ENCODE measurements at places on chromosomes 5 and 9. TPM values are rescaled to one million over a fixed set of nuclear protein-coding genes. Genes with fewer than 3 reads are reported as not detected.

GRCh38 chr9:28439688-28440087 lies 866.4 kb upstream of the C9orf72 start:
- H3K27ac ChIP-seq = no peak overlapping the region
- H3K36me3 ChIP-seq = no peaks in the 10 kb centered on the region
- no peak for DNase-seq
- no peaks in the 10 kb centered on the region for H3K4me1 ChIP-seq
- no peak overlapping the region for H3K4me3 ChIP-seq

The CXCL14 gene
- not detected for total RNA-seq

DNA sequence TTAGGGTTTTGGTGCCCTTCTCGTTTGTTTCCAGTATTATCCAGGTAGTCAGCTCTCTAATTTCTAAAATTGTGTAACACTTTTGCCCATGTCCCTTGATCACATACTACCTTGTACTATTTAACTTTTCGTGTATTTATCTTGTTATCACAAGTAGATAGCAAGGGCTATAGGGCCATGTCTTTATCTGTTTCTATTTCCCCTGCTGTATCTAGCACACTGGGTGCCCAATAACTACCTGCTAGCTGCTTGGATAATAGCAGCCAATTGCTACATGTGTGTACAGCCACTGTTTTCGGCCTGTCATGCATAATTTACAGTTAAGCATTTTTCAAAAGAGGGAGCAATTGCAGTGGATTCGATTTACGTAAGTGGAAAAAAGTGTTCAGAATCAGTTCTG lies 64.8 kb upstream of the TNFAIP8 start:
- H3K27ac ChIP-seq = peak overlapping the region; percentile 89
- H3K4me3 ChIP-seq = peak overlapping the region; percentile 75
- H3K4me1 ChIP-seq = peaks cover 76% of the 10 kb centered on the region
- DNase-seq = no peak
- peaks cover 18% of the 10 kb centered on the region for H3K36me3 ChIP-seq

- H3K4me1 ChIP-seq = no peaks in the 10 kb centered on the region
- no peak overlapping the region for H3K4me3 ChIP-seq
- no peak for DNase-seq
These were observed 160.0 kb downstream of the CCDC192 start for GRCh38 chr5:127863161-127863560.

DNA sequence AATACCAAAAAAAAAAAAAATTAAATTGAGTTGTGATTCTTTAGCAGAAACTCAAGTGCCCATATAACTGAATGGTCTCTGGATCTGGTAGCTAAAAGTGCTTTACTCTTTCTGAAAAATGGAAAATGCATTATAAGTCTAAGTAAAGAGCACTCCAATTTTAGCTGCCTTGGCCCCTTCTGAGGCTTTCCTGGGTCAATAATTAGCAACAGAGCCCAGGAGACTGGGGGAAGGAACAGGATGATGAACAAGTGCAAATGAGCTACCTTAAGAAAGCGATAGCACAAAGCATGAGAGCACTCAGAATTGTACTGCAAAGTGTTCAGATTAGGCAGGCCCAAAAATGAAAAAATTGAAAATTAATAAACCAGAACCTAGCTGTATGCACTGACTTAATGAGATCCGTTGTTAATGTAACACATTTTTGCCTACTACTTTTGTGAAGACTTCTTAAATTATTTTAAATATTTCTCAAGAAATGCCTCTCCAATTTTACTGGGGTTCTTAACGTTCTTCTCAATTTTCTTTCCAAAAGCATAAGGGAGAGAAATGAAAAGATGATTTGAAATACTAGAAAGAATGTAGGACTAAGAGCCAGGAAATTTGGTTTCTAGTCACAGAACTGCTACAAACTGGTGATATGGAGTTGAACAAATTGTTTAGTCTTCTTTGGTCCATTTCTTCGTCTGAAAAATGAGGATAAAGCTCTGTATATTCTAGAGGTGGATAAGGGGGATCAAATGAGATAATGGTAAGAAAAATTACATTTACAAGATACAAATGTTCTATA lies 566.1 kb downstream of the PDE4D start:
- H3K4me3 ChIP-seq = no peak overlapping the region
- no peaks in the 10 kb centered on the region for H3K27me3 ChIP-seq
- H3K27ac ChIP-seq = no peak overlapping the region
- no peak for DNase-seq
- H3K36me3 ChIP-seq = no peaks in the 10 kb centered on the region

The ZFP37 gene
- total RNA-seq = 1.7 TPM

DNA sequence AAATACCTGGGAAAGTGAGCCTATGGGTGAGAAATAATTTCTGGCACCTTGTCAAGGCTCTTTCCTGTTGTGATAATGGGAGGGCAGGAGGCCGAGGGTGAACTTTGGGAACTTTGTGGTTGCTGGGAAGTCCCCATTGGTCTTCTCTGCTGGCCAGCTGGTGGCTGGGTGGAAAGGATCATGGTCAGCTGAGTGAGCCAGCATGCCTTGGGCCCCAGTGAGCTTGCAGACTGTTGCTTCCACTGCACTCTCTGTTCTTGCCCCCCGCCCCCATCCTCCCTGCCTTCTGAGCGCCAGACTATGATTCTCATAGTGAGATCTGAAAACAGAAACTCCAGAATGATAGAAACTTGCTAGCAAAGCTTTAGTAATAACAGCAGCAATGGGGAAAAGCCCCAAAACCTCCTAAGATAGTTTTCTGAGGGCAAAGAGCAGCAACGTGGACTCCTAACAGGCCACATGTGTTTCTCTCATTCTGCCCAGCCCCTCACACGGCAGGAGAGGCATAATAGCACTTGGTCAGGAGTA lies 139.2 kb upstream of the SMARCA2 start:
- no peaks in the 10 kb centered on the region for H3K27me3 ChIP-seq
- H3K4me1 ChIP-seq = peaks cover 30% of the 10 kb centered on the region
- peak; percentile 24 for DNase-seq
- H3K36me3 ChIP-seq = no peaks in the 10 kb centered on the region
- peak overlapping the region; percentile 46 for H3K4me3 ChIP-seq
